Effector CD8-positive, alpha-beta T cell (primary cell): ENCODE measurements at places on chromosomes 2 and 18.

GRCh38 chr2:16630463-16630862 lies 35.2 kb downstream of the CYRIA start:
- DNase-seq = no peak

DNA sequence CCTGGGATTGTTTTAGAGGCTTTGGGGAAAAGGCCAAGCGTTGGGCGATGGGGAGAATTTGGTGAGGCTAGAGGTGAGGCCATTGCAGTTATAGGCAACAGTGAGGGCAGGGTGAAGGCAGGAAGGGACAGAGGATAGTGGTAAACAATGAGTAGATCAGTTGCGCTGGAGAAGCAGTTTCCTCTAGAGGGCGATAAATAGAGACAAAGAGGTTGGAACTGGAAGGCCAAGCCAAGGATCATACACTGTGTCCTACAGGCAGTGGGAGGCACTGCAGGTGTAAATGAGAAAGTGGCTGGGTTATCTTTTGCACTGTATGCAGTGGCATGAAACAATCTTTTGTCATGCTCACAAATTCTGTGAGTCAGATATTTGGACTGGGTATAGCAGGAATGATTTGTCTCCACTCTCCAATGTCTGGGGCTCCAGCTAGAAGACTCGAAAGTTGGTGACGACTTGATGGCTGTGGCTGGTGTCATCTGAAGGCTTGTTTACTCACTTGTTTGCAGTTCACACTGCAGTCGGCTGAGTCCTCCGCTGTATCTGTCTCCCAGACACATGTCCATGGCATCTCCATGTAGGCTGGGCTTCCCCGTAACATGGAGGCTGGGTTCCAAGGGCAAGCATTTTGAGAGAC lies 82.1 kb downstream of the TNP1 start:
- DNase-seq = no peak

DNA sequence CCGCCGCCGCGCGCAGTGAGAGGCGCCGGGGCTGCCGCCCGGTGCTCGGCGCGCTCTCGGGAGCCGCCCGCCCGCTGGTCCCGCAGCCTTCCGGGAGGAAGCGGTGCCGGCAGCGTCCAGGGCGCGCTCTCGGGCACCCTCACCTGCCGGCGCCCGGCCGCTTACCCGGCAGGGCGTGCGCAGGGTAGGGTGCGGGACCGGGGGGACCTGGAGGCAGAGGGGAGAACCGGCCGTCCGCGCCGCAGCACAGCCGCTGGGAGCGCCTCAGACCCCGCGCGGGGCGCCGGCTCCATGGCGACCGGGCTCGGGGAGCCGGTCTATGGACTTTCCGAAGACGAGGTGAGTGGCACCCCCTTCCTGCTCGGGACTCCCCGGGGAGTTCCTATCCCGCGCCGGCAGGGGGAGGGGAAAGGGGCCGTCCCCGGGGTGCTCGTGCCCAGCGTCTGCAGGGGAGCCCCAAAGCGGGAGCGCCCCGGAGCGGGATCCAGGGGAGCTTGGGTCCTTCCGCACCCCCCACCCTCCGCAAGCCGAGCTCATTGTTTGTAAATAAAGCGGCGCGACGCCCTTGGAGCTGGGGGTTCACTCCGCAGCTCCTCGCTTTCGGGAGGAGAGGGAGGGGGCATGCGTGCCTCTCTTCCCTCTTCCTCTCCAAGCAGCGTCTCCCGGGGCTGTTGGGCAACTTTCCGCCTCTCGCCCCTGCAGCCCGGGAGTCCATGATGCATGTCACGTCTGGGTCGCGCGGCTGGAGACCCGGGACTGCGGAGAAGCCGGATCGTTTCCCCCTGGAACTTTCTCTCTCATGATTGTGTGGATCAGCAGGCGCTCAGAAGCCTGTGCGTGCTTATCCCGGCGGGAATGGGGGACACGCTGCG lies 580 bp downstream of the NEDD4L start:
- peak; percentile 24 for DNase-seq

DNA sequence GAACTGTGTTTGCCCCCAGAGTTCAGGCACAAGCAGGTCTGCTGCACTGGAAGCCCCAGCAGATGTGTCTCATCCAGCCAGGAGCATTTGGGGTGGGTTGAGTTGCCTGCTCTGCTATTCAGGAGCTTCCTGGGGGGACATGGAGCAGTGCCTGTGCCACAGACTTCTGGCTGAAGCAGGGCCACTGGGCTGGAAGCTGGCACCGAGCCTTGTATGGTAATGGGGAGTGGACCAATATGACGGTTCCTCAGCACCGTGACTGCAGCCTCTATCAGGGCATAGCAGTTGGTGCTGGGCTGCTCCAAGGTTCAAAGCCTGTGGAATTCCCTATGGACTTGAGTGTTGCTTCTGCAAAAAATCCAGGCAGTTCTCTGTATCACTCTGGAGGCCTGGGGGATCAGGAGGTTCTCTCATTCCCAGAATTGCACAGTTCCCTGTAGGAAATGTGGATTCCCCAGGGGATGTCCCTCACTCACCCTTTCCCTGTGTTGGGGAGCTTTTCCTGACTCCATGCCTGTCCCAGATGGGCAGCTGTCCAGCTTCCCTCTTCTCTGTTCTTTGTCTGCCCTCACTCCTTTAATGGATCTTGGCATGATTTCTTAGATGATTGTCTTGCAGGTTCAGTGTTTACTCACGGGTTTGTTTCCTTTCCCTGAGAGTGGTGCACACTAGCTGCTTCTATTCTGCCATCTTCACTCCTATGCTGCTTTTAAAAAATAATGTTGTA lies 37.2 kb upstream of the THSD7B start:
- DNase-seq = no peak

DNA sequence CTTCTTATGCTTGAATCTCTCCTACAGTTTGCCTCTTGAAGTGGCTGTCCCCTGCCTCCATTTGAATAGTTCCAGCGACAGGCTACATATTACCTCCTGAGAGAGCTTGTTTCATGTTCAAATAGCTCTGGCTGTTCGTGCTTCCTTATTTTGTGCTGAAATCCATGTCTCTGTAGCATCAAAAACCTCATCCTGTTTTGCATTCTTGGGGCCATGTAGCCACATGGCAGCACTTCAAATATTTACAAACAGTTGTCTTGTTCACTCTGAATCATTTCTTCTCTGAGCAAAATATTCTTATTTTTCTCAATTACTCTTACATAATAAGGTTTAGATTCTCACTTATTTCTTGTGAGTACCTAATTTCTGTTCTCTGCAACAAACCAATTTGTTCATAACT lies 1243.1 kb upstream of the NXPH2 start:
- DNase-seq = no peak

DNA sequence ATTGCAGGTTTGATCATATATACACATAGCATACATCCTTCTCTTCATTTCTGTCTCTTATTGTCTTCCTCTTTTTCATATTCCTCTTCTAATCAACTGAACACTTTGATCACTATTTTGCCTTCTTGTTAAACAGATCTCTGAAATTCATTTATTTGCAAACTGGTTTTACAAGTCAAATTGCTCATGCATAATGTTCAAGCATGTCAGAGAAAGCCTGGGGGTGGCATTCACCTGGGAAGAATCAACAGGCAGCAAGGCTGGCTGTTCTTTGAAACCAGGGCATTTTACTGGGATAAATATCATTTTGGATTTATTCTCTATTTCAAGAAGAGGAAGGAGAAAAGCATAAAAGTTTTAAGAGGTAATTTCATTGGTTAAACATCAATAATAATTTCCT lies 66.9 kb upstream of the LRATD1 start:
- DNase-seq = no peak

- DNase-seq = no peak
Measured at GRCh38 chr2:34601561-34601960, 1002.5 kb upstream of the FAM98A start.

DNA sequence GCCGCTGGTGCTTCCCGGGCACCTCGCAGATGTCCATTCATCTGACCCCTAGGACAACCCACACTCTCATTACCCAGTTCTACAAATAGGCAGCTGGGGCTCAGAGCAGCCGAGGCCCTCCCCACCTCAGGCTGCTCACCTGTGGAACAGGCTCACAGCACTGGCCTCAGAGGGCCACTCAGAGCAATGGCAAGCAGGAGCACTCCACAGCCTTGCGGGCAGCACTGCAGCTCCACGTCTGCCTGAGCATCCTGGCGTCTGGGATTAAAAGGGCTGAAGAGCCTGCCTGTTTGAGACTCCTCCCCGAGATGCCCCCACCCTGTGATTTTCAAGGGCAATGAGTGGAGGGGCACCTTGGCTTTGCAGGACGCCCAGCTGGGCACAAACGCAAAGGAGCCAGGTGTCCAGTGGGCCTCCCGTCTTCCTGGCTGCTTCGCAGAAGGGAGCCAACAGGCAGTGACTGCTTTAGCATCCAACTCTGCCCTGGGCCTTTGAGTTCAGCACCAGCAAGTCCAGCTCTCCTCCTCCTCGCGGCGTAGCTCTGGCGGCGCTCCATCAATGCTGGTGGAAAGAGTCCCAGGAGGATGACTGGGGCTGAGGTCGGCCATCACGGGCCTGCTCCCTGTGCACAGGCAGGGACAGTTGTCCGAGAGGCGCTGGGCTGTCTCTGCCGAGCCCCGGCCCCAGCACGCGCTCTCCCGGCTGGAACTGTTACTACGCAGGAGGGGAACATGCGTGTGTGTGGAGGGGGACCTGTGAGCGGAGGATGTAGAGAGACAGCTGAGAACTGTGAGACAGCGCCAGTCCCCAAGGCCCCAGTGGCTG lies 297.2 kb downstream of the NDUFA10 start:
- DNase-seq = no peak

DNA sequence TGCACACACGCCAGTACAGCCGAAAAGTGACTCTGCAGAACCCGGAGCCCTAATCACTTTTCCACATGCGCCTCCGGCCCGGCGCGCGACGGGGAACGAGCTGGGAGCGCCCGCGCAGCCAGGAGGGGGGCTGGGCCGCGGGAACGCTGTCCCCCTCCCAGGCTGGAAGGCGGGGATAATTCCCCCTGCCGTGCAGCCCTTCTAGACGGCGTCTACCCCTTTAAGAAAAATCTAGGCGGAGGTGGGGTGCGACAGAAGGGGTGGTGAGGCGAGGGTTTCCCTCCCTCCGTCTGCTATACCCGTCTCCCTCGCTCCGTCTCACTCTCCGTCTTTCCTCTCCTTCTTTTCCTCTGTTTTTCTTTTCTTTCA lies 2.4 kb downstream of the CYP26B1 start:
- no peak for DNase-seq

- no peak for DNase-seq
Measured at GRCh38 chr2:12915787-12916186, 199.1 kb downstream of the TRIB2 start.

DNA sequence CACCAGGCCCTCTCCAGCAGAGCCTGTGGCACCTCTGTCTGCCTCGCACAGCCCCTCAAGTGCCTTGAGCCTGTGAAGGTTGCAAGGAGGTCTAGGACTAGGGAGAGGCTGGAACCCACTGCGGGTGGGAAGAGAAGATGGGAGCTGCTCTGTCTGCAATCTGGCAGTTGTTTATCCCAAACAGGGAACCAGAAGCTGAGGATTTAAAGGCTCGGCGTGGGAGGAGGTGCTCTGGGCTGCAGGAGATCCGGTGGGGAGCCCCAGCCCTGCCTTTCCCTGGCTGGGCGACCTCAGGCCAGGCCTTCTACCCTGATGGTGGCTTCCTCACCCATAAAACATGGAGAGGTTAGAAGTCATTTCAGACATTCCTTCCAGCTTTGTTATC lies 174.1 kb downstream of the SMAD7 start:
- DNase-seq = no peak

DNA sequence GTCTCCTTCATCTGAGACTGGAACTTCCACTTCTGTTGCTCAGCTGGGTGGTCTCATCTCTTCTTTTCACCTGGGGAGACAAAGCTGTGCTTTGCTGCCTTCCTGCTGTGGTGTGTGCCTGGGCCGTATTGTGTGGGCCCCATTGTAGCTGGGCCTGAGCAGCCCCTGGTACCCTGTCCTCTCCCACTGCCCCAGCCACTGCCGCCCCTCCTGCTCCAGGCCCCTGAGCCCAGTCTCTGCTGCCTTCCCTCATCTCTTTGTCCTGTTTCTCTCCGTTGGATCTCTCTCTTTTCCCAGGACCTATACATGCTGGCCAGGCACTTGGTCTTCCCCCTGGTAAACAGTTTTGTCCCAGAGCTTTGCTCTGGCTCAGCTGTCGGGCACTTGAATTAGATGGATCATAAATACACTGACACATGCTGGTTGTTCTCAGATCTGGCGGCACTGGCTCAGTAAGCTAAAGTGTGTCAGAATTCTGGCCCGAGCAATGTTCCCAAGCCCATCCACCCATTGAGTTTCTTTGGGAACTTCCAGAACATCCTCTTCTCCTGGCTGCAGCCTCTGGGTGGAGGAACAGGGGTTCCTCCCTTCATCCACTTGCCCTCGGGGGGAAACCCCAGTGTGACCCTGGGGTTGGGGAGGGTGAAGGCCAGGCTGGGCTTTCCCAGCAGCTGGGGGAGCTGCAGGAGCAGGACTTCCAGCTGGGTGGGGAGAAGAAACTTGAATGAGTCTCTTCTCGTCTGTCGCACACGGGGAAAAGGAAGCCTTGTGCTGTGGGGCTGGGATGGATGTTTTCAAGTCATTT lies 99.0 kb downstream of the DGKD start:
- no peak for DNase-seq

- DNase-seq = no peak
Measured at GRCh38 chr2:177759443-177759842, 313.1 kb downstream of the PDE11A start.

DNA sequence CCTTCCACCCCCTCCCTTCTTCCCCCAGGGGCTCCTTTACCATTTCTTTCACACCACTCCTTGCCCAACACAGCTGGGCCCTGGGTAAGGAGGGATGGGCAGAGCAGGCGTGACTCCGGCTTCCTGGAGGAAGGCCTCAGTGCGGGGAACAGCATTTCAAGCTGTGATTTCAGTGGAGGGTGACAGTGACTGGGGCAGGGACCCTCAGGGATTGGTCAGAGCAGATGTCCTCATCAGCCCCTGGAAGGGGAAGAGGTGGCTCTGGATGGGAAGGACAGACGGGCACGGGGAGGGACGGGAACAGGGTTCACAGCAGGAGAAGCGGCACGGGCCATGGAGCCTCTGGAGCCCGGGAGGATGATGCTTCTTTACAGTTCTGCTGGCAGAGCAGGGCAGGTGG lies 130.8 kb upstream of the TWIST2 start:
- no peak for DNase-seq

DNA sequence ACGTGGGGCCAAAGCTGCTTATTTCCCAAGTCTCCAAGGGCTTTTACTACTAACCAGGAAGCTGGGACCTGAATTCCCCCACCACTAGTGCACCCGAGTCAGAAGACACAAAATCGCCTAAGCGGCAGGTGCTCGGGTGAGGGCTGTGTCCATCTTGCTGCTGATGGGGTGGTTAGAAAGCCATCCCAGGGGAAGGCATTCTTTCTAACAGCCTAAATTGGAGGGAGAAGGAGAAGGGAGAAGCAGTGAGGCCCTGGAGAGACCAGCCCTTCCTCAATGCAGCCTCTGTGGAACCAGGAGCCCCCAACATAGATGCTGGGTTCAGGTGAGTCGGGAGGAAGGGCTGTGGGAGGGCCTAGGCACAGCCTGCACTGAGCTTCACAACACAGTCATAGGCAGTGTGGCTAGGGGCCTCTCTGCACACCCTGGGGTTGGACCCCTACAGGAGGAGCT lies 1.9 kb upstream of the PROM2 start:
- no peak for DNase-seq

DNA sequence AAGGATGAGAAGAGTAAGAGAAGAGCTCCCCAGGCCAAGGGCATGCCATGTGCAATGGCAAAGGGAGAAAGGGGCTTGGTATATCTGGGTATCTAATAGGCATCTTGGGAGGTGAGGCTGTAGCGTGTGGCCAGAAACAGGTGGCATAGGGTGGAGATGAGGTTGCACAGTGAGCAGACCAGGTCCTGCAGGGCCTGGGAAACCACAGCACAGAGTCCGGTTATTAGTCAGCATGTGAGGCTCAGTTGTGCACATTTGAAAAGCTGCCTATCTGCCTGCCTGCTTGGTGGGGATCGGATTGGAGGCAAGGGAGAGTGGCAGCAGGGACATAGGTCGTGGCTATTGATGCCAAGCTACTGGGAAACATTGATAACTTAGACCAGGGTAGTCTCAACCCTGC lies 190.6 kb downstream of the TPGS2 start:
- no peak for DNase-seq
